ENCODE measurements at places on chromosomes 7 and 10.

- DNase-seq: no peak
Measured at GRCh38 chr7:51639661-51640334, 323.2 kb upstream of the COBL start.

DNA sequence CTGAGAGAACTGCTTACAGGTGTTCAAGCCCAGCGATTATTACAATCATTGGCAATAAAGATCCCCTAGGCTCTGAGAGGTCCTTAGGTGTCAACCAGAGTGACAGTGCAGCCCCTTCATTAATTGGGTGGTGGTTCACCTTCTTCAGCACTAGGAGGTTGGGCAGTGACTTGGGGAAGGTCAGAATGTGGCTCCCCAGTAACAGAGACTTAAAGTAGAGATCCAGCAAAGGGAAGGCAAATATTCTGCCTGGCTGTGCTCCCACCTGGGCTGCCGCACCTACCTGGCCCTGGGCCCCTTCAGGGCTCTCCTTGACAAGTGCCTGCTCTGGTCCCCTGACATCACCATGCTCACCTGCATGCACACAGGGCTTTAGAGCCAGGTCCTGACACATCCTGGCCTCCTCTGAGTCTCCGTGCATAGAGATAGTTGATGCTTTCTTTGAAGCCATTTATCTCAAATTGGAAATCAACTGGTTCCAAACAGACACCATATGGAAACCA, 1.9 kb downstream of the CLRN3 start:
- DNase-seq: no peak

GRCh38 chr7:121395494-121395960, 581 bp downstream of the FAM3C start:
- DNase-seq: peak; percentile 31

- peak; percentile 74 for DNase-seq
Measured at GRCh38 chr10:60208676-60209269, 180.9 kb downstream of the ANK3 start.

GRCh38 chr10:114043532-114044246, at the start of gene ADRB1:
Gene ADRB1 (plus strand): TSS chr10:114043866. CDS start chr10:114044133, 267 bp downstream.
- peak; percentile 81 for DNase-seq

DNA sequence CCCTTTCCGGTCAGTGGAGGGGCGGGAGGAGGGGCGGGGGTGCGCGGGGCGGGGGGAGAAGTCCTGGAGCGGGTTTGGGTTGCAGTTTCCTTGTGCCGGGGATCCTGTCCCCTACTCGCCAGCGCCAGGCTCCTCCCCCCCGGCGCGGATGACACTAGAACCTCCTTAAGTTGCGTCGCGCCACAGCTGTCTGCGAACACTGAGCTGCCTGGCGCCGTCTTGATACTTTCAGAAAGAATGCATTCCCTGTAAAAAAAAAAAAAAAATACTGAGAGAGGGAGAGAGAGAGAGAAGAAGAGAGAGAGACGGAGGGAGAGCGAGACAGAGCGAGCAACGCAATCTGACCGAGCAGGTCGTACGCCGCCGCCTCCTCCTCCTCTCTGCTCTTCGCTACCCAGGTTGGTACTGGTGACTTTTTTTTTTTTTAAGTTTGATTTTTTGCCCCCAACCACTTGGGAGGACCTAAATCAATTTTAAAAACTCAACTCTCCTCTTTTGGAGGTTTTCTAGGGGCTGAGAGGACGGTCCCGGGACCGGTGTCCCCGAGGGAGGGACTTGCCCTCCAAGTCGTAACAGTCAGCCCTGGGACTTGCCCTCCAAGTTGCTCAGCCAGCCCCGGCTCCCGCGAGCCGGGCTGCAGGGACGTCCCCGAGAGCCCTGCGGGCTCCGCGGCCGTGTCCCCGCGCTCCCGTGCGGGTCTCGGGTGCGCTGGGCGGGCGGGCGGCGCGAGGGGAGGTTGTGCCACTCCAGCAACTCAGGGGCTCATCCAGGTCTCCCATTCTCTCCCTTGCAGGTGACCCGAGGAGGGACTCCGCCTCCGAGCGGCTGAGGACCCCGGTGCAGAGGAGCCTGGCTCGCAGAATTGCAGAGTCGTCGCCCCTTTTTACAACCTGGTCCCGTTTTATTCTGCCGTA, at the start of gene GATA3:
GATA3 (plus strand) TSS at position 195 of the 914 bp plus-strand sequence. CDS start 968 bp downstream, outside the sequence.
- no peak for DNase-seq

DNA sequence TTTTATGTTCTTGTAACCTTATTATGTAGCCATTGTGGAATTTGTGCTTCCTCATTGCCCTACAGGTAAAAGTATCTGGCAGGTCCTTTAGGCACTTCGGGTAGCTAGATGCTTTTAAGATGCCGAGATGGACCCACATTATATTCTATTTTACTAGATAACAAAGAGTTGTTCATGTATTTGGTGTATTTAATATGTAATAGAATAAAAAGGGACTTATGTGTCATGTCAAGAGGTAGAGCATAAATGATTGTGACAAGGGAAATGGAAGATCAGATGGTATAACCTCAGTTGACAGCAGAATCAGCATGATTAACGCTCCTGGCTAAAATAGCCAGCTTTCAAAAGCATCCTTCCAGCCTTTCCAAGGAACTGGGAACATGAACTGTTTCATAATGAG, 50.6 kb downstream of the NPY start:
- DNase-seq: no peak

DNA sequence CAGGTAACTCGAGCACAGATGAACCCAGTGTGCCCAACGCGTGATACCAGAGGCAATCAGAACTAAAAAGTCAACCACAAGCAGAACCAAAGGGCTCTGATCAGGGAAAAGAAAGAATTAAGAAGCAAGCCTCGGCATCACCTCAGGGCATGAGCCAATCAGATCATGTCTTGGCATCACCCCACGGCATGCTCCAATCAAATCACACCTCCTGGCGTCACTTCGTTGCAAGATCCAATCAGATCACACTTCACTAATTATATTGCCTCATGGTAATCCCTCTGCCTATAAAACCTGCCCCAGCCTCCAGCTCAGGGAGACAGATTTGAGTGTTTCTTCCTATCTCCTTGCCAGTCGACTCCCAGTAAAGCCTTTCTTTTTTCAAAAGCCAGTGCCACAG, 46.8 kb downstream of the TYW1B start:
- no peak for DNase-seq

GRCh38 chr10:34773636-34774630, 41.2 kb downstream of the PARD3 start:
- DNase-seq: no peak

GRCh38 chr7:49483142-49483541, 290.3 kb upstream of the VWC2 start:
- peak; percentile 15 for DNase-seq

GRCh38 chr10:125015356-125015944, 73.5 kb downstream of the ZRANB1 start:
- DNase-seq: peak; percentile 46

DNA sequence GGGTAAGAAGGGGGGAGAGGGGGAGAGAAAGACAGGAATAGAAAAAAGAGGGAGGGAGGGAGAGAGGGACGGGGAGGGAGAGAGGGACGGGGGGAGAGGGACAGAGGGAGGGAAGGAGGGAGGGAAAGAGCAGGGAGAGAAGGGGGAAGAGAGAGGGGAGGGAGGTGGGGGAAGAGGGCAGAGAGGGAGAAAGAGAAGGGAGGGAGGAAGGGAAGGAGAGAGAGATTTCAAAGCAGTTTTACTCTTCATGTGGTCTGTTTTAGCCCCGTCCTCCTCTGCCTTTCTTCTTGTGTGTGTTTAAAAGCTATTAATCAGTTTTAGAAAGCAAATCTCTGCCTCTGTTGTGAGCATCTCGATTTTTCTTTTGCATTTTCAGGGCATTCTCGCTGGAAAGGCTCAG, 237.0 kb downstream of the WDR37 start:
- DNase-seq: peak; percentile 10

- DNase-seq: no peak
Measured at GRCh38 chr10:96768136-96768535, 47.8 kb upstream of the PIK3AP1 start.

- no peak for DNase-seq
Measured at GRCh38 chr10:4181621-4182049, 396.6 kb upstream of the KLF6 start.

- peak; percentile 81 for DNase-seq
Measured at GRCh38 chr10:80530251-80530650, 7.5 kb upstream of the SH2D4B start.

GRCh38 chr7:80974396-80975358, 55.8 kb upstream of the SEMA3C start:
- no peak for DNase-seq

- no peak for DNase-seq
Measured at GRCh38 chr10:97204826-97205679, 19.3 kb upstream of the SLIT1 start.

GRCh38 chr10:85862771-85863170, 503.8 kb downstream of the GRID1 start:
- DNase-seq: no peak

All from pons (tissue), 1 donor.